ENCODE measurements at places on chromosomes 5 and 9.

GRCh38 chr5:17670353-17670752 is 36.1 kb downstream of the TAF11L14 start:
- no peak for DNase-seq

- no peak for DNase-seq
Measured at GRCh38 chr5:115968770-115969169, 6.5 kb downstream of the LVRN start.

- no peak for DNase-seq
Measured at GRCh38 chr9:83280268-83280667, 217.3 kb upstream of the RASEF start.

DNA sequence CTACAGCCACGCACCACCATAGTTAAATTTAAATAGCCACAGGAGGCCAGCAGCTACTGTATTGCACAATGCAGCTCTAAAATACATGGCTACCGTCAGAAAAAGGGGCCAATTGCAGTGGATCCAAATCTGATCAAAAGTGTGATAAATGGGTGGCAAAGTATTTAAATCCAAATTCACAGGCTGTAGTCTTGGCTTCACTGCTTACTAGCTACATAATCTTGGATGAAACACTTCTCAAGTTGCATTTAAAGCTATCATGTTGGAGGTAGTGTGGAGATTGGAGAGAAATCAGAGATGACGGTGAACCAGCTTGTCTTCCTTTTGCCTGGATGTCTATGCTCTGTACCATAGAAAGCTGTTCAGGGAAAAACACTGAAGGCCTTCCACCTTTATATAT is 24.0 kb upstream of the SLC44A1 start:
- no peak for DNase-seq

DNA sequence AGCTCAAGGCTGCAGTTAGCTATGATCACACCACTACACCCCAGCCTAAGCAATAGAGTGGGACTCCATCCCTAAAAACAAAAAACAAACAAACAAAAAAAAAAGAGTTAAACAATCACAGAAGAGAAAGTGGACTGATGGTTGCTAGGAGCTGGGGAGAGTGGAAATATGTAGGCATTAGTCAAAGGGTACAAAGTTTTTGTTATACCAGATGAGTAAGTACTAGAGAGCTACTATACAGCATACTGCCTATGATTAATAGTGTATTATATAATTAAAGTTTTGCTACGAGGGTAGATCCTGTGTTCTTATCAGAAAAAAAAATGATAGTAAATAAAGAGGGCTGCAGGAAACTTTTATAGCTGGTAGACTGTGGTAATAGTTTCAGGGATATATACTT is 538.6 kb downstream of the ELAVL2 start:
- DNase-seq, result no peak

GRCh38 chr5:134240421-134240962 is 14.6 kb upstream of the PPP2CA start:
- peak; percentile 75 for DNase-seq

GRCh38 chr5:106587-106986 is 14.6 kb downstream of the PLEKHG4B start:
- DNase-seq, result no peak

GRCh38 chr9:98120476-98120875 is 1.5 kb upstream of the TRIM14 start:
- no peak for DNase-seq

GRCh38 chr5:67989456-67989855 is 226.1 kb upstream of the PIK3R1 start:
- DNase-seq, result no peak

DNA sequence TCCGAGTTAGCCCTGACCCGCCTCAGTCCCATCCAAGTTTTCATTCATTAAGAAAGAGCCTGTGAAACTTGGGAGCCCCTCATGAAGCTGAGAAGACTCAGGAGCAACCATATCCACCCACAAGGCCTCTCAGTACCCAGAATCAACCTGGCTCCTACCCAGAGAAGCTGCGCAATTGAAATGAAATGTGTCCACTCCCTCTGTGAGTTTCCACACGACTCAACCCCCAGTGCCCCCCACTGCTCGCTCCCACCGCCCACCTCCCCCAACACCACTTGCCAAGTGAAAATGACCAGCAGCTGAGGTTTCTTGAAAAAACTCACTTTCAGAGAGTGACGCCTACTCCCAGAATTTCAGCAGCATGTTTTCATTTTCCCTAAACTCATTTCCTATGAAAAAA is 104.6 kb downstream of the CDK5RAP2 start:
- DNase-seq, result no peak

- DNase-seq, result peak; percentile 30
Measured at GRCh38 chr5:126872561-126873354, 95.8 kb downstream of the LMNB1 start.

GRCh38 chr9:12656803-12657202 is 36.4 kb upstream of the TYRP1 start:
- no peak for DNase-seq

DNA sequence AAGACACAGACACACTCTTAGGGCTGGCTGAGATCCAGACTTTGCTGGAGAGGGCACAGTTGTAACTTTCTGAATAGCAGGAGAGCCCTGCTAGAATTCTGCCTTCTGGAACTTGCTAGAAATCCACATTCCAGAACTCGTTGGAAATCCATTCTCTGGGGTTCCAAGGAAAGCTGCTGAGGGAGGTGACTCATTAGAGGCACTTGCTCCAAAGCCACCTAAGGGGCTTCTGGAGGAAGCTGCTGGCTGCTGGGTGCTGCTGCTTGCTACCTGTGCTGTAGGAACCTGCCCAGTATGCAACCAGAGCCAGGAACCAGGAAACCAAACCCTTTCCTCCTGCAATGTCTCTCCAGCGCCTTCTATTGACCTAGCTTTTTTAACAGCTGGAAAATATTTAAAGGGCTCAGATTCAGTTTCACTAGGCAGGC is 4.1 kb upstream of the TLE4 start:
- no peak for DNase-seq

DNA sequence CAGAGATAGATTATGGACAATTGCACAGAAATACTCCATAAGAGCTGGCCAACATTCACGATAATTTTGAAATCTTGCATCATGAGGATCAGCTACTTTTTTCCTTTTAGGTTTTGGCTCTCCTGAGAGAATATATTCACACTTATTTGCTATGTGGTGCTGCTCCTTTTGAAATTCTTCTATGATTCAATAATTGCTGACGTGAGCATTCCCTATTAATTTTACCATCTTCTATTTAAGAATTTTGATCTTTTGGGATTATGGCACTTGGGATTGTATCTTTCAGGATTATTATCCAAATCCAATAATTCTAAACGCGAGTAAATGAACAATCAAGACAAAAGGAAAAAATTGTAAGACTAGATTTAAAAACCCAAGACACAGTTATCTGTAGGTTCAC is 358.8 kb downstream of the ELAVL2 start:
- DNase-seq, result no peak

GRCh38 chr9:31470051-31470450 is 914.4 kb upstream of the ACO1 start:
- no peak for DNase-seq

DNA sequence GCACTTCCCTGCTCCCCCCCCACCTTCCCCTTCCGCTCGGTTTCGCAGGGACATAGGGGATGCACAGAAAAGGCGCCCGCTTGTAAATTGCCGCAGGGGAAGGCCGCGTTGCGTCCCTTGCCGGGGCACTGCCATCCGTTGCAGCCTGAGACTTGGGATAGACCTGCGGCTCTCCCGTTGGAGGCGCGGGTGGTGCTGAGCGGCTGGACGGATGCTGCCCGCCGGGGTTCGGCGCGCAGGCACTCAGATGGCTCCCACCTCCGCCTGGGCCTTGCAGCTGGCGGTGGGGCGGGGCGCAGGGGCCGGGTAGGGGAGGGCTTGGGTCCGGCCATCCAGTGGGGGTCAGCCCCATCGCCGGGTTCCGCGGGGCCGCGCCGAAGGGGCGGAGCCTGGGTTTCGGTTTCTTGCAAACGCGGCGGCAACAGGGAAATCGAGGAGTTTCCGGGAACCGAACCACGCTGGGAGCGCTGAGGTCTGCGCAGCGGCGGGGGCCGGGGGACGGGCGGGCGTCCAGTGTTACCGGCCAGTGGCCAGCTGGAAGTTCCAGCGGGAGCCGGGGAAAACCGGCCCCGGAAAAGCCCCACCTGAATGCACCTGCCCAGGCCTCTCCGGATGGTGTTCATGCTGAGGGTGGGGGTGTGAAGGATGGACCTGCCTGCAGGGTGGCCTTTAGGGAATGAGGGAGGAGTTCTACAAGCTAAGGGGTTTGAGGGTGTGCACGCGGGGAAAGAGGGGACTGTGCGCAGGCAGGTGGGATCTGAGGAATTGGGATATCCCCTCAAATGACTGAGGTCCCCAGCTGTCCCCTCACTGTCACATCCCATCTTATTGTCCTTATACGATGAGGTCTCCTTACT is 6.3 kb upstream of the IRF1 start:
- no peak for DNase-seq

DNA sequence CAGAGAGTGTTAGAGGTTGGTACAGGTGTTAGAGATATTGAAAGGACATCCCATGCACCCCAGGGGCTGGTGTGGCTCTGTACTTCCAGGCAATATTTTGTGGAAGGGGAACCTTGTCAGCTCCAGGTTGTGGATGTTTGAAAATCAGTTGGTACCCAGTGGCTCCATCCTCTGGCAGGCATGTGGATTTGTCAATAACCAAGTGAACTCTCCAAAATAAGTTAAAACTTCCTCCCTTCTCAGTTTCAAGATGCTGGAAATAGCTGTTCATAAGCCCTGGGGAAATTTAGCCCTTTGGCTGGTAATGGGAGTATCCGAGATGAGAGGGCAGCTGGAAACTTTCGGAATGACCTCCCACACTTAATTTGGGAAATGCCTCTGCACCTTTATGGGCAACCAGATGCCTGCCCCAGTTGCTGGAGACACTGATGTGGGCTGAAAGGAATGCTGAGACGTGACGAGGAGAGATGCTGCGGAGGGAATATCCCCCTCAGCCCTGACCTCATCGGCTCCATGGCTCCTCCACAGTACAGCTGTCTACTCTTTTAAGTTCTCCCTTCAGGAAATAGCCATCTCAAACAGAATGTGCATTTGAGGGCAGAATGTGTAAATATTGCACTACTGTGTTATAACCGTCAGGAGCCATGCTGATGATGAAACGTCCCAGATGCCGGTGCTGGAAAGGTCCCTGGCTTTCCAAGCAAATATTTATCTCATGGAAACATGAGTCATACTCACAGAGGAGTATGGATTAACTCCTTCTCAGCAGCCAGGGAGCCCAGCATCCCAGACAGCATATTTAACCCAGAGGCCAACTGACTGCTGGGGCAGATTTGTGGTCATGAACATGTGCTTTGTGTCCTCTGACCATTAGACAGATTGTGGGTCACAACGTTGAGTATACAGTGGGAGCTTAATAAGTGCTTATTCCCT is 29.5 kb downstream of the TGFBI start:
- peak; percentile 45 for DNase-seq

- DNase-seq, result no peak
Measured at GRCh38 chr9:6024035-6024554, 8.7 kb upstream of the RANBP6 start.

- no peak for DNase-seq
Measured at GRCh38 chr5:130333089-130333488, 428.8 kb downstream of the CHSY3 start.

DNA sequence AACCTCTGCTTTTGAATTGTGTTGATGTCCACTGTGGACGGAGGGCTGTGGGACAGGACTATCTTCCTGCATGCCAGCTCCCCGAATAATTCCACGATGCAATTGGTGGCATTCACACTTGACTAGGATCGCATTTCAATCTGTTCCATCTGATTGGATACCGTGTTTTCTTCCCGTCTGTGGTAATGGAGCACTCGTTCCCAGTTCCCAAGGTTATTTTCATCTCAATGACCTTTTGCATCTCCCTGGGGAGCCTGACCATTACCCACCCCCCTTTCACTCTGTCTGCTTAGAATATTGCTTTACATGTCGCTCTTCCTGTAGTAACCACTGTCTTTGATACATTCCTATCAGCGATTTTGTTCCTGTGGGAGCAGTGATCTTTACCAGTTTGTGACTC is 402.2 kb upstream of the WWC1 start:
- no peak for DNase-seq

DNA sequence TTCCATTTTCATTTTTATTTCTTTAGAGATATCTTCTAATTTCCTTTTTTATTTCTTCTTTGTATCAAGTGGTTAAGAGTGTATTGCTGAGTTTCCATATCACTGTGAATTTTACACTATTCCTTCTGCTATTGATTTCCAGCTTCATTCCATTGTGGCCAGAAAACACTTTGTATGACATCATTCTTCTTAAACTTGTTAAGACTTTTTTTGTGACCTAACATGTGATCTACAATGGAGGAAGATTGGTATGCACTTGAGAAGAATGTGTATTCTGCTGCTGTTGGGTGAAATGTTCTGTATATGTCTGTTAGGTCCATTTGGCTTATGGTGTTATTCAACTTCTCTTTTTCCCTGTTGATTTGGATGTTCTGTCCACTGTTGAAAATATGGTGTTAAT is 274.2 kb upstream of the PUM3 start:
- DNase-seq, result no peak

- DNase-seq, result no peak
Measured at GRCh38 chr5:24823625-24824024, 178.8 kb upstream of the CDH10 start.

- DNase-seq, result no peak
Measured at GRCh38 chr5:39422728-39423285, 2.0 kb downstream of the DAB2 start.

DNA sequence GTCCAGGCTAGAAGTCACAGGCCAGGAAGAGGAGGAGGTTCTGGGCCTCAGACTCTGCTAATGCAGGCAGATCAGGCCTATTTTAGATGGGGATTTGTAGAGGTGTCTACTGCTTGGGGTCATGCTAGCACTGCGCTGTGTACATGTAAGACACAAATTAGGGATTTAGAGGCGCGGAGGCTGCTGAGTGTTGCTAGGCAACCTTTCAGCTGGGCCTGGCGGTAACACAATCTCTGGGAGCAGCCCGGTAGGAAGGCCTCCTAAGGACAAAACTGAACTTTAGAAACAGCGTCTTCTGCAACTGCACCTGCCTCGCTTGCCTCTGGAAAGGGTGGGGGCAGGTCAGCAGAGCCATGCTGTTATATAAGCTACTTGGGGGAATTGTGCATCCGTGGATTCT is 147.9 kb downstream of the MACROH2A1 start:
- no peak for DNase-seq

DNA sequence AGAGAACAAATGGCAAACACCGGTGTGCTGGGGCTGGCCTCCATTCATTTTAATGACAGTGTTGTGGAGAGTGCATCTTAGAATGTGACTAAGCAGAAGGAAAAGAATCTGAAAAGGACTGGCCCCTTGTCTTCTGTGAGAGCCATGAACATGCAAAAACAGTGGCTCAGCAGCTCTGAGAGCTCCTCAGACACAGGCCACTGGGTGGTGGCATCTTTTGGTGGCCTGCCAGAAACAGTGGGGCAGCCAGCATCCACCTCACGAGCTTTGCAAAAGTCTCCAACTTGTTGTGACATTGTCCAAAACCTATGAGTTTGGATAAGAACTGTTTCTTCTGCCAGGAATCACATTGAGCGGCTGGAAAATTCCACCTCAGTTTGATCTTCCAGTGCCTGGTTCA is 233.4 kb downstream of the NR3C1 start:
- no peak for DNase-seq

GRCh38 chr9:83491995-83492394 is 46.2 kb downstream of the FRMD3 start:
- DNase-seq, result no peak

Measured in DMS 273 treated with DMSO at 0.1 percent for 48 hours (cell line).